Vagina (tissue), 2 donors: ENCODE measurements at places on chromosomes 1 and 21.

- no peak for DNase-seq
These were observed 28.2 kb downstream of the NFIA start for GRCh38 chr1:61110554-61110953.

DNA sequence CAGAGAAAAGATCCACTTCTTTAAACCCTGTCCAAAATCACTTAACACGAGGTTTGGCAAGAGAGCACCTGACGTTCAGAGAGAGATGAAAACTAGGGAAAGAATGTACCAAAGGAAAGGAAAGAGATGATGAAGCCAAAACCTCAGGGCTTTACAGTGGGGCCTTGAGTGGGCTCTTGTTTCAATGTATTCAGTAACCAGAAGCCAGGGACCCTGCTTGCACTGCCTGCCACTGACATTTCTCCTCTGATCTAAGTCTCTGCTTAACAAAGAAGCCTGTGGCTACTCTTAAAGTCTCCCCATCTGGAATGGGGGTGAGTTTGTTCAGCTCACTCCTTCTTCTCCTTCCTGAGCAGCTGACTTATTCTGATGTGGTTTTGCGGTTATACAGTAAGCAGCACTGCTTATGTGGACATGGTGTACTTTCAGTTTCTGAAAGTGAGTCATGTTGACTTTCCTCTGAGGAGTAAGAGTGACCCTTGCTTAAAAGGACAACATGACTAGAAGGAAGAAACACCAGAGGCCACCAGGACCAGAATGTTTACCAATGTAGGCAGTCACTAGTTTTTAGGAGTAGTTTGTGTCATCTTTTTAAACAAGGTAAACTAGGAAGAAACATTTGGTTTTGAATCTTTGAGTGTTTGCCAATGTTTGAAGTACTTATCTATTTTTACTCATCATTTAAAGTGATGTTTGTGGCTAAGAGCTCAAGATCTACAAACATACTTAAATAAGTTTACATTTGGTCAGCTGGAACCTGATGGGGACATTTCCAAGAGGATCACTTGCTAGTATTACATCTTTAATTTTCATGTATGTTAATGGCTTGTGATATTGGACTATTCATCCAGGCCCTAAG is 87.4 kb downstream of the FASLG start:
- DNase-seq = no peak

DNA sequence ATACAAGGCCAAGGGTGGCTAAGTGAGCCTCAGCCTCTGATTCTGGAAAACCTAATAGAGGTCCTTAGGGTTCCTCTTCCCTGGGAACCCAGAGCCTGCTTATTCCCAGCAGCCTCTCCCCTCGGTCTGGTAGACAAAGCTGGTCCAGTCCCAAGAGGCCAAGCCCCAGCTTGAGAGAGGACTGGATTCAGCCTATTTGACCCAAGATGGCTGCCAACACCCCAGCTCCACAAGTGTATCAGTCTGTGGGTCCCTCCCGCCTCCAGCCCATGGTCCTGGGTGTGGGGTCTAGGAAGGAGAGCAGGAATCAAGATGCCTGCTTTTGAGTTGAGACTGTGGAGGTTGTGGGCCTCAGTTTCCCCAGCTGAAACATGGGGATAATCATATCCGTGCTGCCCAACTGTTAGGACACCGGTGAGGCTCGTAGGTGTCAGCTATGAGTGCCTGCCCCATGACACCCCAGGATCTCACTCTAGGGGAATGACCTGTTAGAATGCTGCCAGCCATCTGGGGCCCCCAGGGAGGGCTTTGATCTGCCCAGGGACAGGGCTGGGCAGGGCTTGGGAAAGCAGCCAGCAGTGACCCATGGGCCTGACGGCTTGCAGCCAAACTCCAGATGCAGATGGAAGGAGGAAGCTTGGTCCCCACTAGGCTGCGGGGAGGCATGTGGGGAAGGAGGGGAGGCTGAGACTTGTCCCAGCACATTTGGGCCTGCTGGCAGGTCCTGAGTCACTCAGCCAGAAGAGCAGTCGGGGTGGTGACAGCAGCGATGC is 45.4 kb downstream of the NUAK2 start:
- no peak for DNase-seq

DNA sequence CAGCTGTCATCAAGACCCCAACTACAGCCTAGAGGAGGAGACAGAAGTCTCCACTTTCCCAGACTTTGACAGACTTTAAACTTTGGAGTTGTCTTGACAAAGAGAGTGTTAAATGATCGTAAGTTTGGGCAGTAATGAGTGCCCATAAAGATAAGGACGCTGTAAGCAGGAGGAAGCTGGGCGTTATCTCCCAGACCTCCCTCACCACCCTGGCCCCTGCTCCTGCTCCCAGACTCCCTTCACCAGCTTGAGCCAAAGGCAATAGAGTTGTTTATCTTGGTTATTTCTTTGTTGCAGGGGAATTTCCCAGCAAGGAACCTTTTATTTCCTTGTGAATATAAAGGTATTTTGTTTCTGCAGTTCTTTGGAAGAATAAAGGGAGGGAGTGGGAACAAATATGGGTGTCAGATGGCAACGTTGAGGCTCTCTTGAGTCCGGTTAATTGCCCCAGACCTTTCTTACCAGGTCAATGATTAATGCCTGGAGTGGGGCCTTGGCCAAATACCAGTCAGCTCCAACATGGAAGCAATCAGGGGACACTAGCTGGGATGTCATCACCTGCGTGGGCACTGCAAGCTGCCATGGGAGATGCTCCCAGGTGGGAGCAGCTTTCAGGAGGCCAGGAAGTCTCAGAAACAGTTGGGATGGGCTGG is 4.4 kb downstream of the PIGR start:
- DNase-seq = no peak
